Activated CD4-positive, alpha-beta T cell treated with anti-CD3 and anti-CD28 coated beads, Interleukin-2, amount 10 ng/mL, durations not matched to agents 24 days and 14 days (primary cell): ENCODE measurements at places on chromosomes 6 and 20.

DNA sequence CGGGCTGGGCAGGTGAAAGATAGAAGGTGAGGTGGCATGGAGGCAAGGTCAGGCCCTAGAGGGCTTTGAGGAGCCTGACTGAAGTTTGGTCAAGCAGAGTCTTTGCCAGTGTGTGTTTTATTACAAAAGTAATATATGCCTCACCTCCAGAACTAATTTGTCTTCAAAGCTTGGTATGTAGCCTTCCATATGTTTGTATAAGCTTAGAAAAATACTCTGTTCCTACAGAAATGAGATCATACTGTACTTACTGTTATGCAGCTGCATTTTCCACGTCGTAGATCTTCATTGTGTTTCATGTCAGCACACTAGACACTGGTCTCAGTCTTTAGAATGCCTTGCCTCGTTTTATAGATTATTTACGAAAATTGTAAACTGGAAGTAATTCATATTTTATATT lies 61.8 kb downstream of the ANKS1A start:
- no peak for DNase-seq

- no peak for DNase-seq
Measured at GRCh38 chr6:3650959-3651697, 100.4 kb downstream of the PXDC1 start.

DNA sequence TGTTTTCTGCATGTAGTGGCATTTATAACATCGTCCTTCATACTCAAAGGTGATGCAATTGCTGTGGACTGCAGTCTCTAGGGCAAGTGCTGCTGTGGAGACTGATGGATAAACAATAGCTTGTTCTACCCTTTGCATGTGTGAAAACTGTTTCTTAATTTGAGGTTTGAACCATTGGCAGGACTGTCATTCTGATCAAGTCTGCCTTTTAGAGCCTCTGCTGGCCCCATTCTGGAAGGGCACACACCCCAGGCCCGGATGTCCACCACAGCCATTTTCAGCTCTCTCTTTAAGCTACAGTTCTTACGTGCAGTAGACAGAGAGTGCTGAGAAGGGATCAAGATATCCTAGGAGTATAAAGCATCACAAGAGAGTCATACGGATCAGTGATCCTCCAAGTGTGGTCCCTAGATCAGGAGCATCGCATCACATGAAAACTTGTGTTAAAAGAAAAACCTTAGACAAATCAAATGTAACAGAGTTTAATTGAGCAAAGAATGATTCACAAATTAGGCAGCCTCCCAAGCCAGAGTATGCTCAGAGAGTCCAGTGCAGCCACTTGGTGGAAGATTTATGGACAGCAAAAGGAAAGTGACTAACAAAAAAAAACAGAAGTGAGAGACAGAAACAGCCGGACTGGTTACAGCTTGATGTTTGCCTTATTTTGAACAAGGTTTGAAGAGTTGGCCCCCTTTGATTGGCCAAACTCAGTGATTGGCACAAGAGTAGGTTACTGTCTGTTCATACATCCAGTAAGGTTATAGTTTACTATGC lies 52.0 kb downstream of the FRK start:
- DNase-seq: no peak

- no peak for DNase-seq
Measured at GRCh38 chr6:128062882-128063603, 162.2 kb upstream of the THEMIS start.

DNA sequence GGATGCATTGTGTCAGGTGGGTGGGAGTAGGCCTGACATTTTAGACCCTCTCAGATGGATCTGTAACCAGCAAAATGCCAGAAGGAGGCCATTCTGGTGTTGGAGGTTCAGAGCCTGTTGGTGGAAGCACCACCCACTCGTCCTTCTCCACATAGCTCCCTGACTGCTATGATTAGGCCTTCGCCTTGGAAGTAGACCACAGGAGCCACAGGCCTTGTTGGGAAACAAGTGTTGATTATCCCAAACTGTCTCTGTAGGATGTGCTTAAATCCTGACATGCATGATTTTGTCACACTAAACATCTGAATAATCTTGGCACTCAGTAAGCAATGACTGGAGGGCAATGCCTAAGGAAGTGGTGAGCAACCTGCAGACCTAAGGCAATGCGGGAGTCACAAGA lies 117.2 kb upstream of the LY86 start:
- no peak for DNase-seq

DNA sequence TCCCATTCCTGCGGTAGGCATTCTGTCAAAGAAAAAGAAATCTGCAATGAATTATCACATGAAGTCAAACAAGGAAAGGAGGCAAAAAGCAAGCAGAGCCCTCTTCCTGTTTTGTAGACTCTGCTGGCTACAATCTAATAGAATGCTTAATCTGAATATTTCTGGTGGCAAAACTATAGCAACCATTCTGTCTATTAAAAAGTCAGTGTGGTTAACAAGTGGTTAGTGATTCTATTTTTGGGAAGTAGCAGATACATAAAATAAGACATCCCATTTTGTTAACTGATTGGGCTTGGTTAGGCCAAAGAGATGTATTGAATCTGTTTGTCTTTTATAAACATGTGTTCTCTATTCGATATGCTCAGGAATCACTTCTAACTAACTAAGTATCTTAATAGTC lies 442.3 kb downstream of the CDC5L start:
- DNase-seq: no peak

DNA sequence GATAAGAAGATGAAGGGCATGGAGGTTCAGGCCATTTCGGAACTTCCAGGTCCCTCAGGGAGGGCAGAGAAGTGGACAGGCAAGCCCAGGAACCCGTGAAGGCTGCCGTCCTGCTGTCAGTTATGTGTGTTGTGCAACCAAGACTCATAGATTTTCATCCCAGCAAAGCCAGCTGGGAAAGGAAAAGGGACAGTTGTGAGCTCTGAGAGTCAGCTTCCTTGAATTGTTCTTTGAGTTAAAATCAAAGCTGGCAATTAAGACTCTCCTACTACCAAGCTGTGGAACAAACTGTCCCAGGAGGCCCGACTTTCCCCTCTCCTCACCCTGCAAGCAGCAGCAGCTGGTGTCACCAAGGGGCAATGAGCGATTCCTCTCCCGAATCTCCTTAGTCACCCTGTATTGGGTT lies 46.3 kb upstream of the IYD start:
- DNase-seq: no peak
